KG1 (cell line): ENCODE measurements at places on chromosomes 5 and 9.

- DNase-seq, result no peak
These were observed 13.5 kb downstream of the ISL1 start for GRCh38 chr5:51396797-51397196.

- no peak for DNase-seq
These were observed 31.0 kb downstream of the RNF130 start for GRCh38 chr5:180040287-180041214.

GRCh38 chr5:199950-200645, 8.8 kb downstream of the LRRC14B start:
- DNase-seq, result no peak

DNA sequence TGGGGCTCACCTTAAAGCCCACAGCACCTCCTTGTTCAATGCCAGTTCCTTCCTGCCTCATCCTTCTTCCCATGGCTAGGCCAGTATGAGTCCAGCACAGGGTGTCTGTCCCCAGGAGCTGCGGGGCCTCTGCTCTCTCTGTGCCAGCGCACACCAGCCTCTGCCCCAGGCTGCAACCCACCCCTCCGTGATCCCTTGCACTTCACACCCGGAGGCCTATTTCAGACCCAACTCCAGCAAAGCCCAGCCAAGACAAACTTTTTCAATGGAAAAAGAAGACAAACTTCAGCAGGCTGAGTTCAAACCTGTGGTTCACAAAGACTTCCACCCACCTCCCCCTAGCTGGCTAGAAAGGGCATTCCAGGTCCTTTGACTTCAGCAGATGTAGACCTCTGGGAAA, 56.2 kb upstream of the OTULINL start:
- DNase-seq, result no peak

DNA sequence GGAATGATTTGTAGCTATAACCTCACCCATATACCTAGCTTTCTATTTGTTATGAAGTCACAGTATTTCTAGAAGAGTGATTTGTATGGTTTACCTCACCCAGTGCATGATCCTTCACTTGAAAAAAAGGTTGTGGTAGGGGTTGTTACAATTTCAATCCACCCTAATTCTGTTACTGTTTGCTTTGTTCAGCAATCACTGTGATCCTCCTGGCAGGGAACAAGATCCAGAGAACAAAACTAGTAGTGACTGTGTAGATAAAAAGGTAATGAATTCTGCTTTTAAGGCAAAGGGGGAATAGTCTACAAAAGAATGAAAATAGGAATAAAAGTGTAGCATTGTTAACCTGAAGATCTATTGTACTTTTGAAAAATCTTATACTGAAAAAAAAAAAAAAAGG, 191.3 kb upstream of the SH3GL2 start:
- DNase-seq, result no peak

GRCh38 chr5:53766673-53767072, 206.2 kb downstream of the NDUFS4 start:
- DNase-seq, result no peak

DNA sequence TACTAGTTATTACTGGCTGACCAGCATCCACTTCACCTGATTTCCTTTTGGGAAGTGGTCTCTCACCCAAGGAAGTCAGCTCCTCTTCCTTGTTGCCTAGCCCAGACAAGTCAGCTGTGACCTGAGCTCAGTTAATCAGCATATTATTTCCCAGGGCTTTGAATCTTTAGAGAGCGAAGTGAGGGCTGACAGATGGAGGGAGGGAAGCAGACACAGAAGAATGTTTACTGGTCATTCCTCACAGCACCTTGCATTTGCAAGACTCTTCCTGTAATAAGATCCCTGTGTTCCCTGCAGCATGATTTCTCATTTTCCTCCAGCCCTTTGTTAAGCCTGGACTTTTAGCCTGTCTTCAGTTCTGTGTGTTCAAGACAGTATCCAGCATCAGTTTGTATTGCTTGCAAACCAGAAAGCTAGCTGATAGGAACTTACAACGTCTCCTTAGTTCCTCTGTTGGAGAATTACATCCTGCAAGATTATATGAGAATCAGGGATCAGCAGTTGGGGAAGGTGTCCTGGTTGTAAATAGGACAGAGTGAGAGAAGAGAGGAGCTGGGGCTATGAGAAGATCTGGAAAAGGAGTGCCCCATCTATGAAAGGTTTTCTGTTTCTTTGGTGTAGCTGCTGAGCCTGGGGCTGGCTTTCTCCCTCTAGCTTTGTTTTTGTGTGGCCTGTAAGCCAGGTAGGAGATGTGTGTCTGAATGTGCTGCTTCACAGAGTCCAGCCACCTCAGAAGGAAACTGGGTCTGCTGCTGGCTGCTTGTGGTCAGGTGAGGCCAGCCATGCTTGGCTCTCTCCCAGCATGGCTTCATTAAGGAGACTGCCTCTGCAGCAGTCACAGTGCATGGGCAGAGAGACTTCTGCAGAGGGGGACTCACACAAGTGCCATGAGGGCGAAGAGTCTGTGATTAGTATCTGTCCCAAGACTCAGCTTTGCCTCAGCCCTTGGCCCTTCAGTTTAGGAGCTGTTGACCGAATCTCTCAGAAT, 50.3 kb downstream of the MAN2A1 start:
- DNase-seq, result no peak
